ENCODE measurements at places on chromosomes 4 and X.

- peak; percentile 34 for DNase-seq
Observed at GRCh38 chrX:53263597-53264094, 17.7 kb downstream of the IQSEC2 start.

- no peak for DNase-seq
Observed at GRCh38 chrX:46580613-46581012, 7.0 kb downstream of the CHST7 start.

DNA sequence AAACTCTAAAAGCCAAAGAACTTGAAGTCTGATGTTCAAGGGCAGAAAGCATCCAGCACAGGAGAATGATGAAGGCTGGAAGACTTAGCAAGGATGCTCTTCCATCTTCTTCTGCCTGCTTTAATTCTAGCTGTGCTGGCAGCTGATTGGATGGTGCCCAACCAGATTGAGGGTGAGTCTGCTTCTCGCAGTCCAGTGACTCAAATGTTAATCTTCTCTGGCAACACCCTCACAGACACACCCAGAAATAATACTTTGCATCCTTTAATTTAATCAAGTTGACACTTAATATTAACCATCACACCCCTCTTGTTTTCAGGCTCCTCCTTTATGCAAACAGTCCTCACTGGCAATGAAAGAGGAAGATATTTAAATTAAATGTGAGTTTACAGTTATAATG lies 321.7 kb downstream of the TEX13C start:
- DNase-seq, result no peak

GRCh38 chr4:169282429-169283113 lies 11.8 kb upstream of the SH3RF1 start:
- no peak for DNase-seq

DNA sequence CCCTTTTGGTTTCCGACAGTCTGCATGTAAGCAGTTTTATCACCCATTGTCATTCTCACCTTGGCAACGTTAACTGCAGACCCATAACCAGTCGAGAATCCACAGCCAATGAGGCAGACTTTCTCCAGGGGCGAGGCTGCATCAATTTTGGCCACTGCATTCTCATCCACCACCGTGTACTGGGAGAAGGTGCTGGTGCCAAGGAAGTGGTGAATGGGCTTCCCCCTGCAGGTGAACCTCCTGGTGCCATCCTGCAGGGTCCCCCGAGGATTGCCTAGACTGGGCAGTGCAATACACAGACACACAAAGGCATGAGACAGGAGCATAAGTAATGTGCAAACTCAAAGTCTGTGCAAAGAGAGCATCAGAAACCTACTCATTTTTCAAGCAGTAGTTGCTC lies 5.4 kb downstream of the ADH1B start:
- no peak for DNase-seq

DNA sequence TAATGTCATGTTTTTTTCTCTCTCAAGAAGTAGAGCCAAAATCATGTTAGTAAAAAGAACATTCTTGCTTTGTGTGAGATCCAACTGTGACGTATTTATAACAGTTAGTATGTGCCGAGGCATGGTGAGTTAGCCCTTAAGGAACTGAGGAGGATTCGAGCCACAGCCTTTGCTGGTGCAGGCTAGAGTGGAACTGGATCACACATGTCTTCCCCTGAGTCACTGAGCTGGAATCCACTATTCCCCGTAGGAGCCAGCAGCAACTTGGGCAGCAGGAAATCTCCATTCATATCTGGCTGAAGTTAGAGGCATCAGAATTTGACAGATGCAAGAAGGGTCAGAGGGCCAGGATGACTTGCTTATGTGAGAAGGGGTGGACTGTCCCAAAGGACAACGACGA lies 144.6 kb upstream of the KIT start:
- no peak for DNase-seq

GRCh38 chr4:142353149-142353738 lies 492.9 kb downstream of the INPP4B start:
- no peak for DNase-seq

DNA sequence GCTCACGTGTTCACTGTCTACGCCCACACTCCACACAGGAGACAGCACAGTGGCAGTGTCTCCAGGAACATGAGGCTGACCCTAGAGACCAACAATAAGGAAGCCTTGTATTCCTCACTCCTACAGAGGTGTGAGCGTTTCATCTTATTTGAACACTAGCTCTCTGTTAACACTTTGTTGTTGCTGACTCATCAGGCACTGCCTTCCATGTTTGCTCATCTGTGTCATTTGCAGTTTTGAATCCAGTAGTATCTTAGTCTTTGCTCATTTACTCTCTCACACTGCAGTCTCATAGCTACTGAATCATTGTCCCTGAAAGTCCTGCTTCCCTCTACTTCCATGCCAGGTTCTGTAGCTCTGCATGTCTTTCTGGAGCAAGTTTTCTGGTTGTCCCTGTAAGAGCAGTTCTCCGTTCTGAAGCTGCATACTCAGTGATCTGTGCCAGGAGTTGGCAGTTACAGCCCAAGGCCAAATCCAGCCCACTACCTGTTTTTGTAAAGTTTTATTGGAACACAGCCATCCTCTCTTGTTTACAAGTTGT lies 80.3 kb upstream of the DCLK2 start:
- DNase-seq, result no peak

DNA sequence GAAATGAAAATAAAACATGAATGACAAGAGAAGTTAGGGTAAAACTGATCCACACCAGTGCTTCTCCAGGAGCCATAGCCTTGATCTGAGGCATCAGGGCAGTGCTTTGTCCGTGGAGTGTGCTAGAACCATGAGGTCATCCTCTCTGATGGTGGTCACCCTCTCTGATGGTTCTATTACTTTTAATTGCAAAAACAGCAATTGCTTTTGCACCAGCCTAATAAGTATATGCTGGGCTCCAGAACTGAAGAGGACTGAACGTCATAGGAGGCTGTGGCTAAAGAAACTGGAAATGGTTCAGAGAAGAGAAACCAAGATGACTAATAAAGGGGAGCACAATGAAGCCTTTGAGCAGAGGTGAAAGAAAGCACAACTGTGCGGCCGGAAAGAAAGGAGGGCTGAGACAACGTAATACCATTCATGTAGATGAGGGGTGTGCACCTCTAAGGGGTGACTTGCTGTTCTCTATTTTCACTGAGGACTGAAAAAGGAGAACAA lies 17.0 kb upstream of the TMEM154 start:
- DNase-seq, result peak; percentile 56

GRCh38 chr4:60724623-60725022 lies 475.5 kb upstream of the ADGRL3 start:
- no peak for DNase-seq

- peak; percentile 69 for DNase-seq
Observed at GRCh38 chr4:1010395-1011021, 918 bp upstream of the FGFRL1 start.

GRCh38 chrX:17470136-17470535 lies 95.1 kb downstream of the NHS start:
- DNase-seq, result no peak

GRCh38 chr4:175536852-175537453 lies 275.1 kb downstream of the GPM6A start:
- DNase-seq, result no peak

- DNase-seq, result no peak
Observed at GRCh38 chr4:119726505-119726904, 97.9 kb upstream of the PDE5A start.

DNA sequence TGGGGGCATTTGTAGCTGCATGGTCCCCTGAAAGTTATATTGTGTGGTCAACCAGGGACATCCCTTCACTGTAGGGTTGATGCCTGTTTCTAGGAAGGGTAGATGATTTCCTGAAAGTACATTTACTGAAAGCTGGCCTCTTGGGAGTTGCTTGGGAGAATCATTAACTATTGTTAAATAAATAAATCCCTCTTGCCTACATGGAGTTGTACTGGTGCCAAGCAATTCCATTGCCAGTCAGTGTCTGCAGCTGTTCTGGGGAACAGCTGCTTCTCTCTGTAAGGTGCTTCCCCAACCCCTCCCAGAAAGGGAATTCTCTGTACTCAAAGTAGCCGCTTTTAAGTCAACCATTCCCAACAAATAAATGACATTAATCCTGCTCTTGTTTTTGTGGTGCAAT lies 51.1 kb downstream of the C4orf51 start:
- no peak for DNase-seq

- no peak for DNase-seq
Observed at GRCh38 chrX:18146954-18147353, 73.7 kb downstream of the BEND2 start.

DNA sequence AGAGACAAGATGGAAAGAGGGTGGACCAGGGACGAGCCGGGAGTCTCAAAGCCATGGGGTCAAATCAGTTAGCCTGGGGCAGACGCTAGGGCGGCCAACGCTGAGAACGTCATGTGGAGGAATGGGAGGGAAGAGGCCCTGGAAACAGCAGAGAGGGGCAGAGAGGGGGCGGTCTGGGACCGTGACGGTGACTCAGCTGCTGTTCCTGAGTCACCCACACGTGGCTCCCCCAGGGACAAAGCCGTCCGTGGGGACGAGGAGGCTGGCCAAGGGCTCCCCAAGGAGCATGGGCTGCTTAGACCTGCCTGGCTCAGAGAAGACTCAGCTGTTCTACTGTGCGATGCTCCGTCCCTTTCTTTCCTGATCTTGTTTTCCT lies 108.4 kb upstream of the LRPAP1 start:
- no peak for DNase-seq

- no peak for DNase-seq
Observed at GRCh38 chrX:56125946-56126345, 106.2 kb upstream of the KLF8 start.

- DNase-seq, result no peak
Observed at GRCh38 chrX:125475482-125475881, 155.8 kb downstream of the TEX13C start.

- DNase-seq, result no peak
Observed at GRCh38 chr4:189779281-189779980, 161.2 kb upstream of the FRG1 start.

DNA sequence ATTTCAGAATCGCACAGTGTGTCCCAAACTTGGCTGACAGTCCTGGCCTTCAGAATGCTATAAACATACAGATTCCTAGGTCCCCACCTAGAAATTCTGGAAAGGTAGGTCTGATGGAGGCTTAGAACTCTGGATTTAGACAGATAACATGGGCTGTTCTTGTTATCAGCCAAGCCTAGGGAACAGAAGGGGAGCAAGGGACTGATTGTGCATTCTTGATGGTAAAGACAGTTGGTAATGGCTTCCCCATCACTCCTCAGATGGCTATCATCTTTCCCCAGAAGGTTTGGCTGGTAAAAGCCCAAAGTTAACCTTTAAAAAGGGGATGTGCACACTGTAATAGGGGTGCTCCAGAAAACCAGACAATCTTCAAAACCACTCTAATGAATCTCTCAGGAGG lies 35.7 kb downstream of the DIPK2B start:
- no peak for DNase-seq

DNA sequence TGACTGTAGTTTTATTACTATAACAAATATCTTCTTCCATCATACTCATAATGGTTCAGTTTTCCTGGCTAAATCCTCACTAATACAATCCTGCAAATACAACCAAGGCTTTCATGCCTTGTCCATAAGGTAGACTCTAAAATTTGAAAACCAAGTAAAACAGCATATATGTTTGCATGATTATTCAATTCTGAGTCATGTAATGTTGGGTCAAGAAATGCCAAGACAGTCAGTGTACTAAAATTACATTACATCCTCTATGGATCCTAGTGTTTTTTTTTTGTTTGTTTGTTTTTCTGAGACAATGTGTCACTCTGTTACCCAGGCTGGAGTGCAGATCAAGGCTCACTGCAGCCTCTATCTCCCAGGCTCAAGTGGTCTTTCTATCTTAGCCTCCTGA lies 38.6 kb upstream of the TEX13D start:
- DNase-seq, result no peak

DNA sequence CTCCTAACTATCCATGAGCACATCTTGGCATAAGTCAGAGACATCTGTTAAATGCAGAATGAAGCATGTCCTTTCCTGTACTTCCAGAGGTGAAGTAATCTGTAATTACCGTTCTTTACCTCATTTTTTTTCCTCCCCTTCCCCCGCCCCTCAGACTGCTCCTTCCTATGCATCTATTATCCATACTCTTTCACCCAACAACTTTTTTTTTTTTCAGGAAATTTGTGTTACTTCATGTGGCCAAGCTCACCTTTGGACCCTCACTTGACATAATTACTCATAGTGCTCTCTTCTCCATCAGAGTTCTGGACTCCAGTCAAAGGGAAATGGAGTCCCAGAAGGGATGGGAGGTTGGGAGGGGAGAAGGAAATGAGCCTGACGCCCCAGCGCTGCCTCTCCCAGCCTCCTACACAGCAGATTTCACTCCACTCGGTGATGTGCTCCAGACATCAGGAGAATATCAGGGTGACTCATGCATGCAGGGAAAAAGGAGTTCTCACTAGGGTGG lies 568.8 kb downstream of the STIM2 start:
- DNase-seq, result no peak
